Thoracic aorta (tissue), 2 donors: ENCODE measurements at places on chromosomes 2 and 18.

- DNase-seq = no peak
- H3K36me3 ChIP-seq = no peaks in the 10 kb centered on the region
Measured at GRCh38 chr18:75407468-75408437, 19.8 kb downstream of the SMIM21 start.

DNA sequence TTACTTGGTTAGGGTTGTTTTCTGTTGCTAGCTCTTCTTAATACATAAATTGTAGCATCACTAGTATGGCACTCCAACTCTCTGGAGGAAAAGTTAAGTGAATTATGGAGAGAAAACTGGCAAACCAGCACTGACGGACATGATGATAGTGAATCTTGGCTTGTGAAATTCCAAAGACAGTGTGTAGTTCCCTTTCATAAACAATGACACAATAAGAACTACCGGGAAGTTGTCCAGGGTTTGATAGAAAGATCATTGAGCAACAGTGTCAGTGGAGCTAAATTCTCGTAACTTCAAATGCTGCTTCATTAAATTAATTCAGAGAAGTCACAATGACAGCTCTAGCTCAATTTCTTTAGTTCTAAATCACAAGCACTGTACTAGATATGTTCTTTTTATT is 66.5 kb downstream of the RIT2 start:
- H3K27ac ChIP-seq = no peak overlapping the region
- no peaks in the 10 kb centered on the region for H3K27me3 ChIP-seq
- no peak for DNase-seq
- no peak overlapping the region for H3K4me3 ChIP-seq
- no peaks in the 10 kb centered on the region for H3K36me3 ChIP-seq

DNA sequence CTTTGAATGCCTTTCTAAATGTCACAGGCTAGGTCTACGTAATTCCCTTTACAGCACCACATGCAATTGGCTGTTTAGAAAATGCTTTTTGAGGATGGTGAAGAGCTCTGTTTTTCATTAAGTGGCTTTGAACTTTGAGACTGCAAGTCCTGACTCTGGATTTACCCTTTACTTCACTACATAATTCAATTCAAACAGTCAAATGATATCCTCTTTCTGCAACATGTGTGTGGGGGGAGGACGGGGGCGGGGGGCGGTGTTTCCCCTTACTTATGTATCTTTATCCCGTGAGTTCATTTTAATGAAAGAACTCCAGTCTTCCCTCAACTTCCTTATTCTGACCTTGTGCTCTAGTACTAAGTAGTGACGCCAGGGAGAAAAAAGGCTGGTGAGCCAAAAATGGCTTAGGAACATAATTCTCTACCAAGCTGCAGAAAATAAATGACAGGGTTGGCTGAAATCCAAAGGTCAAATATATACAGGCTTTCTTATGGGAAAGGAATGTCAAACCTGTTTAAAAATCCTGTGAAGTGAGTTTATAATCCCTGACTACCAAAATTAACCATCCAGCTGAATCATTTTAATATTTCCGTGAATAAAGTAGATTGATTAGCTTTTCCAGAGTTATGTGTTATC is 119.6 kb downstream of the SLC8A1 start:
- no peak for DNase-seq
- H3K27me3 ChIP-seq = no peaks in the 10 kb centered on the region
- no peaks in the 10 kb centered on the region for H3K36me3 ChIP-seq
- peaks cover 19% of the 10 kb centered on the region for H3K4me1 ChIP-seq
- no peak overlapping the region for H3K27ac ChIP-seq
- no peak overlapping the region for H3K4me3 ChIP-seq

- peaks cover 20% of the 10 kb centered on the region for H3K36me3 ChIP-seq
- H3K27ac ChIP-seq = no peak overlapping the region
- no peaks in the 10 kb centered on the region for H3K27me3 ChIP-seq
Measured at GRCh38 chr2:70984228-70984575, 5.8 kb downstream of the ANKRD53 start.

GRCh38 chr2:128320906-128321771 is 2.5 kb upstream of the HS6ST1 start:
- H3K27me3 ChIP-seq = no peaks in the 10 kb centered on the region
- peak overlapping the region; percentile 81 for H3K4me3 ChIP-seq
- no peak for DNase-seq
- H3K4me1 ChIP-seq = peaks cover 9% of the 10 kb centered on the region
- no peak overlapping the region for H3K27ac ChIP-seq

DNA sequence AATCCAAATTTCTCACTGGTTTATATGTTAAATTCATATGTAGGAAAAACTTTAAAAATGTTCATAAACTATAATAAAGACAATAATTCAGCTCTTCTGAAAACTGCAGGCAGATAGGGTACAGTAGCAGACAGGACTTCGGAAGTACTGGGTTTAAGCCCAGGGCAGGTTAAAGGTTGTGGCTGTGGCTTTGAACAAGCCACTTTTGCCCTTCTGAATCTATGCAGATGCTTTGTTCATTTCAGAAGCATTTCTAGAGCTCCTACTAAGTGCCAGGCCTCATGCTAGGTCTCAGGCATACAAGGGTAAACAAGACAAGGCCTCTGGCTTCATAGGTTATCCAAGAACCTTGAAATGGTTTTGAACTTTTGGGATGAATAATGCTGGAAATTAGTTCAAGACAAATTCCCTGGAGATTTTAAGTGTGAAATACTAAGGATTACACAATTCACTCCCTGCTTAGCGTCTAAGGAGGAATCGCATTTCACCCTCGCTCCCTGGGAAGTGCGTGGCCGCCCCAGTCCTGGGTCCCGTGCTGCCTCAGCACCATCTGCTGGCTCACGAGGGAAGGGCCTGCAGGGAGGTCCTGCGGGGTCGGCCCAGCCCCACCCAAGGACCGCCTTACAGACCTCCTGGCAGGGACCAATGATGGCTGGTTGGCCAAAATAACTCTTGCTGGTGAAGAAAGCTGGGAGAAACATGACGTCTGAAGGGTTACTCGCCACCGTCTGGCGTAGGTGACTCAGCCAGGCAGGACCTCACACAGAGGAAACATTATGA is 67.7 kb upstream of the L3MBTL4 start:
- H3K4me1 ChIP-seq = no peaks in the 10 kb centered on the region
- H3K36me3 ChIP-seq = no peaks in the 10 kb centered on the region
- H3K27me3 ChIP-seq = no peaks in the 10 kb centered on the region
- peak; percentile 3 for DNase-seq
- no peak overlapping the region for H3K4me3 ChIP-seq

DNA sequence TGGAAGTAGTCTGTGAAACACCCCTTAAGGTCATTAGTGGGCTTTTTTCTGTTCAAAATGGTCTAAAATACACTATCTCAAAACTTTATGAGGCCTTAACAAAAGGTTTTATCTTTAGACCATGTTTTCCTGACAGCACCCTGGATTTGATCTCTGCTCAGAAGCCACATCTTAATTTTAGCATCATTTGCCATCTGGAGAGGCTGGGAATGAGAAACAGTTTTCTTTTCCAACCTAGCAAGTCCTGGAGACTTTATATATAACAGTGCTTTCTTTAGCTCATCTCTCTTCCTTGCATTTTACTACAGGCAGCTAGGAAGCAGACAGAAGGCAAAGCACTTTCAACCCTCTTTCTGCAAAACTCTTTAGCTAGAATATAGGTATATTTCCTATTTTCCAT is 62.7 kb upstream of the CYTIP start:
- H3K4me3 ChIP-seq = no peak overlapping the region
- no peaks in the 10 kb centered on the region for H3K36me3 ChIP-seq
- no peak for DNase-seq
- H3K27me3 ChIP-seq = no peaks in the 10 kb centered on the region
- H3K4me1 ChIP-seq = no peaks in the 10 kb centered on the region
- no peak overlapping the region for H3K27ac ChIP-seq

DNA sequence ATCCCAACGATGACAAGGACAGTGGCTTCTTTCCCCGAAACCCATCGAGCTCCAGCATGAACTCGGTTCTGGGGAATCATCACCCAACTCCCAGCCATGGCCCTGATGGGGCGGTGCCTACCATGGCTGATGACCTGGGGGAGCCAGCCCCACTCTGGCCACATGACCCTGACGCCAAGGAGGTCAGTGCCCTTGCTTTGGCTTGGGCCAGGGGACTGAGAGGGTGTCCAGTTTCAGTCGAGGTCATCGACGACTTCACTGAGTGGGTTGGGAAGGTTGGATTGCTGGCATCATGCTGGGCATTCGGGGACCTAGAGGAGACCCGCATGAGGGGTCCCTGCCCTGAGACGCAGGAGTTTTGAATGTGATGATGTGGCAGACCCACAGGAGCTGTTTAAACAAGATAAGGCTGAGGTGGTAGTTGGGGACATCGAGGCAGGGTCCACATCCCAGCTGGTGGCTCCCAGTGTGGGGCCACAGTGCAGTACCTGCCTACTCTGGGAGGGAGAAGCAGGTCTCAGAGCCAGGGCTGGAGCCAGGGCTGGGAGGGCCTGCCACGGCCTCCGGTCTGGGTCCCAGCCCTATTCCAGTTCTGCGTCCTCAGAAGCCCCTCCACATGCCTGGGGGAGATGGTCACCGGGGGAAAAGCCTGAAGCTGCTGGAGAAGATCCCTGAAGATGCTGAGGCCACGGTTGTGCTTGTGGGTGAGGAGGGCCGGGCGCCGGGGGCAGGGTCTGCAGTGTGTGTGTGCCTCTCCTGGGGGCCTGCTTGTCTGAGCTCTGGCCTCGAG is 6.0 kb downstream of the SLC4A3 start:
- H3K36me3 ChIP-seq = no peaks in the 10 kb centered on the region
- no peak overlapping the region for H3K4me3 ChIP-seq
- DNase-seq = no peak
- H3K27me3 ChIP-seq = no peaks in the 10 kb centered on the region

DNA sequence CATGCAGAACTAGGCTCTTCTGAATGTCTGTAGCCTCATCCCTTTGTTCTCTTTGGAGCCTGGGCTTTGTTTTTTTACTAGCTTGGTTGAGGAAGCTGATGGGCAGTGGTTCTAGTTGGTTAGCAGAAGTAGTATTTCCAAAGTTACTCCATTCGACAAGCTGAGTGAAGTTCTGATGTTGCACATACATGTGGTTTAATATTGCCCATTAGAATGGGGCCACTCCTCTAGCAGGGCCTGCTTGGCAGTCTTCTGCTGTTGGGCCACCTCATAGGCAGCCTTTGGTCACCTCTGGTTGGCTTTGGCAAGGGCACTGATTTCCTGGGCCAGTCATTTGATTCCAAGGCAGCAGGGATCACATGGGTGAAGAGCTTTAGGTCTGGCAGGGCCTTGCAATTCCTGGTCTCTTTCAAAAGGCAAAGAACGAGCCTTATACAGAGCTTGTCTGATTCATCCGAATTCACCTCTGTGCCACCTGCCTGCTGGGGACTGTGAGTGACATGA is 2.5 kb downstream of the RPIA start:
- no peak for DNase-seq
- no peaks in the 10 kb centered on the region for H3K36me3 ChIP-seq
- H3K4me1 ChIP-seq = peaks cover 4% of the 10 kb centered on the region
- no peak overlapping the region for H3K27ac ChIP-seq
- H3K4me3 ChIP-seq = no peak overlapping the region
- H3K27me3 ChIP-seq = no peaks in the 10 kb centered on the region

DNA sequence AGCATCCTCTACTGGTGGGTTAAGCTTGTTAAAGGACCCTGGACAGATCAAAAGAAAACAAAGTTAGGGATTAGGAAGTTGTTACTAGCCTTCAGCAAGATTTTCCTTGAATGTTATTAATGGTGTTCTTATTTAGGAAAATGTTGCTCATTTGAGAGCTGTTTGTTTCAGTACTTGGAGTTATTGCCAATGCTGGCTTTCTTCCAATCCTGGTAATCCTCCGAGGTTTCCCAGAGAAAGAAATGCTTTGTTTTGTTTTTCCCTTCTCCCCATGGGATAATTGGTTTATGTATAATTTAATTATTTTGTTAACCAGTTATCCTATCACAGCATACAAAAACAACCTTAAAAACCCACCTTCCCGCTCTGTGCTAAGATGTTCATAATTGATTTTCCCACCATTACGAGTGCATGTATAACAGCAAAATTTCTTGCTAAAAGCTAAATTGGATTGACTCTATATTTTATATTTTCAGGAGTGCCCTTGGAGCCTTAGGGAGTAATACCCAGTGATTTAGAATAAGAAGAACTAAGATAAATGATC is 79.8 kb downstream of the MGAT5 start:
- DNase-seq = no peak
- H3K4me3 ChIP-seq = no peak overlapping the region

DNA sequence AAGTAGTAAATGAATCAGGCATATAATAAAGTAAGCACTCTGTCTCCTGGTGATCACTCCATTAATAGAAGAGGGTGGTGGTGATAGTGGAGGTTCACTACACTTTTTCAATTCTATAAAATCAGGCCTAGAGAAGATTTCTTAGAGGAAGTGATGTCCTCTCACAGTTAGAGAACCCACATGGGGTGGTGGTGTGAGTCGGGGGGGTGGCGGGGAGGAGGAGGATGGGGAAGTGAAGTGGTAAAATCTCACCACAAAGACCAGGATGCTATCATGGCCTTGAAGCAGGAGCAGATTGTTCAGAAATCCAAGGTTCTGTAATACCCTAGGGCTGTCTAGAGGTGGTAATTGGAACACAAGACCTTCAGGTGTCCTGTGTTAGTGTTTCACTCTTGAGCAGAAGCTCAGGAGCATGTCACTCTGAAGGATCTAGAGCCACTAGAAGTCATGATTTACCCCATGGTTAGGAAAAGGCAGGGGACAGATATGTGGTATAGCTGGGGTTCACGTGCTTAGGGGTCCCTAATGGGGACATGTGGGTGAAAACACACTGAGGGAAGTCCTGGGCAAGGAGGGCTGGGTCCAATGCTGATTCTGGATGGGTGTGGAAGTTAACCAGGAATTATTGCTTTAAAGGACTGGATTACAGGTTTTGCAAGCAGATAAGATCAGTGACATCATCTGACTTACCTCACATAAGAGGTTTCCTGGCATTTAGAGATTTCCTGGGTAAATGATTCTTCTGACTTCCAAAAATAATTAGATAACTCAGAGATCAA is 31.0 kb downstream of the RNF125 start:
- no peak for DNase-seq
- no peaks in the 10 kb centered on the region for H3K36me3 ChIP-seq
- H3K4me1 ChIP-seq = peaks cover 8% of the 10 kb centered on the region
- H3K27ac ChIP-seq = peak overlapping the region; percentile 19
- H3K4me3 ChIP-seq = peak overlapping the region; percentile 3

DNA sequence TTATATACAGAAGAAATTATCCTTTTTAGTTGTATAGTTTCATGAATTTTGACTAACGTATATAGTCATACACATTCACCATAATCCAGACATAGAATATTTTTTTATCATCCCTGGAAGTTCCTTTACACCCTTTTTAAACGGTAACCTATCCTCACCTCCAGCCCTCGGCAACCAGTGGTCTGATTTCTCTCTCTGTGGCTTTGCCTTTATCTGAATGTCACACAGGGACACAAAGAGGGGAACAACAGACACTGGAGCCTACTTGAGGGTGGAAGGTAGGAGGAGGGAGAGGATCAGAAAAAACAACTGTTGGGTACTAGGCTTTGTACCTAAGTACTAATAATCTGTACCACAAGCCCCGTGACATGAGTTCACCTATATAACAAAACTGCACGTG is 191.9 kb downstream of the MC4R start:
- DNase-seq = no peak
- H3K36me3 ChIP-seq = no peaks in the 10 kb centered on the region
- no peaks in the 10 kb centered on the region for H3K4me1 ChIP-seq
- H3K27ac ChIP-seq = no peak overlapping the region

- no peak overlapping the region for H3K4me3 ChIP-seq
- DNase-seq = no peak
- peaks cover 59% of the 10 kb centered on the region for H3K4me1 ChIP-seq
- H3K27me3 ChIP-seq = no peaks in the 10 kb centered on the region
Measured at GRCh38 chr2:182132605-182133004, 147.0 kb downstream of the PPP1R1C start.

GRCh38 chr2:188884517-188884916 is 89.7 kb upstream of the COL3A1 start:
- H3K27me3 ChIP-seq = no peaks in the 10 kb centered on the region
- H3K4me3 ChIP-seq = no peak overlapping the region
- no peaks in the 10 kb centered on the region for H3K36me3 ChIP-seq
- H3K27ac ChIP-seq = no peak overlapping the region
- H3K4me1 ChIP-seq = no peaks in the 10 kb centered on the region
